IMR-90 (cell line): ENCODE measurements at places on chromosomes 1 and 21.

DNA sequence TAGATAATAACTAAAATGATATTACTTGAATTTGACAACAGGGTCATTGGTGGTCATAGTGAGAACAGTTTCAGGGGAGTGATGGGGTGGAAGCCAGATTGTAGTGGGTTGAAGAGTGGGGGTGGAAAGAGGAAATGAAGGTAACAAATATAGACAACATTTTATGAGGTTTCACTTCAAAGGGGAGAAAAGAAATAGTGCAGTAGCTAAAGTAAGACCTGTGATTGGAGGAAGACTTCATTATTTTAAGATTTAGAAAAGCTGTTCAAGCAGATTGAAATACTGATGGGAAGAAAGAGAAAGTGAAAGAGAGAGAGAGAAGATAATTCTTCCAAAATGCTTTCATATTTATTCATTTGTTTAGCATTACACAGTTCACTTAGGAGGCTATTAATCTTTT, 52.0 kb upstream of the KCNA3 start:
- no peak for DNase-seq

- no peak for DNase-seq
These were observed 111.4 kb downstream of the ZP4 start for GRCh38 chr1:237779356-237779755.

DNA sequence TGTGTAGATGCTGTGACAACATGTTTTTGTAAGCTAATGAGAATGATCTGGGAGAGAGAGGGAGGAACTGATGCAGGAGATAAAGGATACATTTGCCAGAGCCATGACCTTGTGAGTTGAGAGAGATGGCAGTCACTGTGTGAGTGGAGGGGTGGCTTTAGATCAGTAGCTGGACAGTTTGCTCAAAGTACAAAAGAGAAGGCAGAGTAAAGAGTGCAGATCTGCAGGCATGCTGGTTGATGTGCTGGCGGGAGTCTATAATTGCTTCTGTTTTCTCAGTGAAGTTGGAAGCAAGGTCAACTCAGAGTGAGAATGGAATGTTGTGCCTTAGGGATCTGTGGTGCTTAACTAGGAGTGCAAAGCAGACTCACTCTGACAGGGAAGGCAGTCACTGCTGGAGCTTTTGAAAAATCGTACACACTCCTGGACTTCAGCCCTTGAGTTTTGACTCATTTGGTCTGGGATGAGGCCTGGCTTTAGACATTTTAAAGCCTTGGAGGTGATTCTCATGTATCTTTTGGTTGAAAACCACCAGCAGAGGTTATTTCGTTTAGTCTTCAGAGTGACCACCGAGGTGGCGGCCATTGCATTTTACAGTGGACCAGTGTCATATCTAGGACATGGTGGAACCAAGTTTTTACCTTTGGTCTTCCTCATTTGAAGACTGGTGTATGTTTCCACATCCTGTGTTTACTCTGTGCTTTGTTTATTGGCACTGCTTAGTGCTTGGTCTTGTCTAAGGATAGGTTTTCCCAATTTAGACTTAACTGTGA, 49.6 kb downstream of the MTR start:
- DNase-seq = peak; percentile 52

GRCh38 chr1:176515310-176515709, 52.3 kb downstream of the PAPPA2 start:
- peak; percentile 8 for DNase-seq

DNA sequence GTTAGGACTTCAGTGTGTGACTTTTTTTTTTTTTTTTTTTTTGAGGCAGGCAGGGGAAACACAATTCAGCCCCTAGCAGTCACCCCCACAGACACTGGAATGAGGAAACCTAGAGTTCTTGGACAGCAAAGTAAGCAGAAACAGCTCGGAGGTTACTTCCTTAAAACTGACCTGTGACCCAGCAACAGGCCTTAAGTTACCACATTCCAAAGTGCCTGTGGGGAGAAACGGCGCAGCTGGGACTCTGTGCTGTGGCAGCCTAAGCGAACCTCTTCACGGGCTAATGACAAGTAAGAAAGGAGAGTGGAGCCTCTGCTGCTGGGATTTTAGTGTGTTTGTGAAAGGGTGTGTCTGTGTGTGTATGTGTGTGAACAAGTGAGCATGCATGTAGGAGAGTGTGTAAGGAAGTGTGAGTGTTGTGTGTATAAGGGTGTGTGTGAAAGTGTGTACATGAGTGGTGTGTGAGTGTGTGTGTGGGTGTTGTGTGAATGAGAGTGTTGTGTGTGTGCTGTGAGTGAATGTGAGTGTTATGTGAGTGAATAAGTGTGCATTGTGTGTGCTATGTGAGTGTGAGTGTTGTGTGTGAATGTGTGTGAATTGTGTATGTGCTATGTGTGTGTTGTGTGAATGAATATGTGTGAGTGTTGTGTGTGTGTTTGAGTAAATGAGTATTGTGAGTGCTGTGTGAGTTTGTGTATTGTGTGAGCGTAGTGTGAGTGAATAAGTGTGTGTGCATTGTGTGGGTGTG, 180.8 kb downstream of the BRINP2 start:
- no peak for DNase-seq

DNA sequence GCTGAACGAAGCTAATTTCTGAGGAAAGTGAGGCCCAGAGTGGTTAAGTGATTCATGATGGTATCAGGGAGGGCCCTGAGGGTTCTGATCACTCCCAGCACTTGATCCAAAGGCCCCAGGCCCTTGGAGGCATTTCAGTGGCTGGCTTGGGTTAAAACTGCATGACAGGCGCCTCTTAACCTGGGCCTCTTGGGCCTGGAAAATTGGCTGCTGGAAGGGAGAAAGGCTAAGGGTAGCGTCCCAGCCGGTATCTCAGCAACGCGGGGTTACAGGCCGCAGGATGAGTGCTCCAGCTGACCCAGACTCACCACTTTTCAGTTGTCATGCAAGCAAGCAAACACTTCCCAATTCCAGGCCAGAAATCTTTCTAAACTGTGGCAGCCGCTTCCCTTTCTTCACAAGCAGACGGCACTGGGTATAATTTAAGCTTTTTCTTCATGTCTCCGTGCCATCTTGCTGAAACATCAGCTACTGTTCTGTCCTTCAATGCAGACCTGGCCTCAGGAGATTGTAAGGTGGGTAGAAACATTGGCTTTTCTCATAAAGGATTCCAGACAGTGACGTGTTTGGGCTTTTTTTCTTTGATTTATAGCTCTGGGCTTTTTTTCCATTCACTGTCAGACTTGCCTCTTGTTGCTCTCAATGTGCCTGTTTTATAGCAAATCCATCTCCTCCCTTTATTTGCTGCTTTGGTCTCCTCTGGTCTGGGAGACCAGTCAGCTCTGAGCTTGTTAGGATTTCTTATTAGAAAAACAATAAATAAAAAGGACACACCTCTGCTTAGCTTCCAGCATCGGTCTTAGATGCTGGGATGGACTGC, 229.1 kb downstream of the KCNJ6 start:
- DNase-seq = no peak

- DNase-seq = peak; percentile 52
These were observed 16.8 kb upstream of the ETV3 start for GRCh38 chr1:157154940-157155514.

DNA sequence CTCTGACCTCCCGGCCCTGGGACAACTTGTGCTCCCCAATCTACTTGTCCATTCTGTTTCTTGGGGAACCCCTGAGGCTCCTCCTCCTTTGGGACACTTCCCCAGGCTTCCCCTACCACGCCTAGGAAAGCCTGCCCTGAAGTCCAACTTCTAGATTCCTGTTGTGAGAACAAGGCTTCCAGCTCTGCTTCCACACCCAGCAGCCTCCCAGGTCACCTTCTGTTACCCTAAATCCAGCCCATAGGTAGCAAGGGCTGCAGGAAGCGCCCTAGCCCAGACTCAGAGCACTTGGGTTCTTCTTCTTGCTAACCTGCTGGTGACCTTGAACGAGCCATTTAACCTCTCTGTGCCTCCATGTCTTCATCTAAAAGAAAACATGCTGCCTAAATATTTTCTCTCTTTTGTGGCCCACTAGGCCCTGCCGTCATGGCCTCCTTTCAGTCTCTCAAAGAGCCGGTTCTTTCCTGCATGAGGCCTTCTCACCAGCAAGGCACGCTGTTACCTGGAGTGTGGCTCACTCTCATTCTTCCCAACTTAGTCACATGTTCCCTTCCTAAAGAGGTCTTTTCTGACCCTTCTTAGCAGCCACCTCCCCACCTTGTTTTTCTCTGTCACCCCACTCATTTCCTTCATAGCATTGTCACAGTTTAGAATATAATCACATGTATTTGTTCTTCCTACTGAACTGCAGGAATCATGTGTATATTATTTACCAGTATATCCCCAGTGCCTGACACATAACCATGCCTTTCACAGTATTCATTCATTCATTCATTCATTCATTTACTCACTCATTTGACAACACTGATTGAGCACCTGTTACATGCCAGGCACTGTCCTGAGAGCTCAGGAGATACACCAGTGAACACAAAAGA, 1.4 kb downstream of the CAPN2 start:
- peak; percentile 26 for DNase-seq
